ENCODE measurements at places on chromosomes 12 and 14. TPM values are rescaled to one million over a fixed set of nuclear protein-coding genes. Genes with fewer than 3 reads are reported as not detected.

- peak within 1 kb of the TSS; percentile 52 for H3K4me3 ChIP-seq
- peak; percentile 94 for DNase-seq
- H3K4me1 ChIP-seq = no peaks in the 10 kb centered on the region
- H3K36me3 ChIP-seq = no peaks in the 10 kb centered on the region
- H3K27ac ChIP-seq = peak within 1 kb of the TSS; percentile 99
These were observed at the start of gene ERBB3 for GRCh38 chr12:56079723-56080555. Gene ERBB3 (plus strand): TSS chr12:56080165. CDS start chr12:56080301, 136 bp downstream.

GRCh38 chr12:113439606-113440030 is 17.4 kb downstream of the SDSL start:
- H3K27me3 ChIP-seq = peaks cover 8% of the 10 kb centered on the region
- no peak overlapping the region for H3K27ac ChIP-seq
- H3K4me1 ChIP-seq = peaks cover 4% of the 10 kb centered on the region
- no peak overlapping the region for H3K4me3 ChIP-seq
- no peaks in the 10 kb centered on the region for H3K36me3 ChIP-seq

GRCh38 chr14:51515611-51516010 is 136.1 kb upstream of the FRMD6 start:
- H3K27me3 ChIP-seq = no peaks in the 10 kb centered on the region
- no peaks in the 10 kb centered on the region for H3K4me1 ChIP-seq
- no peak for DNase-seq
- no peak overlapping the region for H3K4me3 ChIP-seq
- no peak overlapping the region for H3K27ac ChIP-seq

- peak; percentile 72 for DNase-seq
- H3K27me3 ChIP-seq = no peaks in the 10 kb centered on the region
- no peak overlapping the region for H3K4me3 ChIP-seq
- H3K36me3 ChIP-seq = no peaks in the 10 kb centered on the region
- peaks cover 26% of the 10 kb centered on the region for H3K4me1 ChIP-seq
These were observed 116.5 kb downstream of the RFLNA start for GRCh38 chr12:124411281-124411878.

- no peaks in the 10 kb centered on the region for H3K27me3 ChIP-seq
- DNase-seq = no peak
- no peak overlapping the region for H3K27ac ChIP-seq
These were observed 166.2 kb downstream of the PTPRO start for GRCh38 chr12:15488481-15488880.

DNA sequence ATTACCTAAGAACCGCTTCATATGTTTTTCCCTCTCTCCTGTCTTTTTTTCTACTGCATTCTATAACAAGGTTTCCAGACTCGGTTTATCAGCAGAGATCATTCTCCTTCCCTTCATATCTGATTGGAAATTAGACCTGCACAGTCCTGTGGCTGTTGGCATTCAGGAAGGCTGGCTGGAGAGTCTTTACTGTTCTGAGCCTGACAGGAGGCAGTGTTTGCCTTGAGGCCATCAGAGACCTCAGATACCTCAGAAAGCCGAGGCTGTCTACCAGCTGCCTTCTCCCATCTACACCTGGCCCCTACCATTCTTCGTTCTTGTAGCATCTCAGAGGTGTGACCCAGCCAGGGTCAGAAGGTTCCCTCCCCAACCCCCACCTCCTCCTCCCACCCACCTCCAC is 182.0 kb downstream of the CAND1 start:
- no peaks in the 10 kb centered on the region for H3K4me1 ChIP-seq
- H3K36me3 ChIP-seq = no peaks in the 10 kb centered on the region
- no peak for DNase-seq
- no peaks in the 10 kb centered on the region for H3K27me3 ChIP-seq
- no peak overlapping the region for H3K4me3 ChIP-seq

The SLC25A21 gene
- 1.6 TPM for total RNA-seq

- no peak overlapping the region for H3K27ac ChIP-seq
- no peak for DNase-seq
These were observed 274.5 kb upstream of the DIO2 start for GRCh38 chr14:80485764-80486163.

The SOX5 gene
- total RNA-seq = 26.4 TPM

- no peak overlapping the region for H3K4me3 ChIP-seq
- H3K27ac ChIP-seq = no peak overlapping the region
- DNase-seq = no peak
- no peaks in the 10 kb centered on the region for H3K36me3 ChIP-seq
- H3K4me1 ChIP-seq = no peaks in the 10 kb centered on the region
- H3K27me3 ChIP-seq = no peaks in the 10 kb centered on the region
These were observed 8.1 kb downstream of the PRPF40B start for GRCh38 chr12:49631336-49631907.

DNA sequence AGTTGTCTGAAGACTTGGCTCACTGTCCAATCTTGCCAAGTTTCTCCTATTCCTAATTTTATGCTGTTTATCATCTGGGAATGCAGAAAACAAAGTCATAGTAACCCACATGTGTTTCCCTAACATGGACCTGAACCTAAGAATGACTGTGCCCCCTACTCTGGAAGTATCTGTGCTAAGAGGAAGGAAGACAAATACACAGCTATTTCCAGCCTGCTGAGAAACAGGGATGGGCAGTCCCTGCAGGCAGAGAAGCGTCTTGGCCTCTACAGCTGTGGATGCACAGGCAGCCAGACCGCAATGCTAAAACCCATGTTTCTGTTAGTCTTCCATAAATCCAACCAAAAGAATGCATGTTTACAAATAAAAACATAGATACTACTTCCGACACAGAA is 56.2 kb downstream of the DUSP16 start:
- H3K27ac ChIP-seq = peak overlapping the region; percentile 82
- H3K27me3 ChIP-seq = no peaks in the 10 kb centered on the region
- H3K4me3 ChIP-seq = peak overlapping the region; percentile 1
- peaks cover 33% of the 10 kb centered on the region for H3K4me1 ChIP-seq
- H3K36me3 ChIP-seq = no peaks in the 10 kb centered on the region

The STYK1 gene
- 0.48 TPM for total RNA-seq

DNA sequence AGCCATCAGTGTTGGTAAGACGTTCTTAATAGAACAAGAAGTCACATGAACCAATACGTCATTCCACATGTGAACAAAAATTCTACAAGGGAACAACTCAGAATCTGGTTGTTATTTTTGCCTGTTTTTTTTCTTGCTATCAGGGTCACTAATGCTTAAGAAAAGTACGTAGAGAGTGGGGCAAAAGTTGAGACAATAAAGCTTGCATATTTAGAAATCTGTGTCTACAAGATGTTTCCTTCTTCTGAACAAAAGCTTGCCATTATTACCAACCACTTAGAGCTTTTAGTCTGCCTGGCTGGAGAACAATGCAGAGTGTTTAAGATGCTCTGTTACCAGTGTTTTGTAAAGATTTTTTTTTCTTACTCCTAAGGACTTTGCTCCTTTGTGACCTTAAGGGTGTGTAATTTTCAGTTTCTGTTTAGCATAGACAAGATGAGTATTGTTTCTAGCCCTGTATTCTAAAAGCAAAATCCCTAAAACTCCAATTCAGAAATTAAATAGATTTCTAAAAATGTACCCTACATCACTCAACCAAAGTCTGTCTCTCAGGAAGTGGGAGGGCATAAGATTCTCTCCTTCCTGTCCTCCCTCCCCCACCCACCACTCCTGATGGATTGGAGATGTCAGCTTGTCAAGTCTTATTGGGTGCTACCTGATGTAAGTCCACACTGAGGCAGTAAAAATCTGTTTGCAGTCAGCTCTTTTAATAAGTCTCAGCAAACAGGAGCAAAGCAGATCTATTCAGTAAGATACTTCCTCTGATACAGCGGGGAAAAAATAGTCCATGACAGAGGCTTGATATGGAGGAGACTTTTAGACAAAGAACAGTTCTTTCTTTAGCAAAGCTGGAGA is 267.6 kb downstream of the GRIN2B start:
- peak; percentile 64 for DNase-seq
- peaks cover 6% of the 10 kb centered on the region for H3K27me3 ChIP-seq
- peak overlapping the region; percentile 49 for H3K27ac ChIP-seq
- H3K4me1 ChIP-seq = no peaks in the 10 kb centered on the region

GRCh38 chr12:129885287-129885686 is 18.5 kb downstream of the TMEM132D start:
- H3K4me1 ChIP-seq = no peaks in the 10 kb centered on the region
- H3K27ac ChIP-seq = no peak overlapping the region
- no peaks in the 10 kb centered on the region for H3K27me3 ChIP-seq
- H3K4me3 ChIP-seq = no peak overlapping the region
- no peak for DNase-seq

- DNase-seq = peak; percentile 19
- H3K4me1 ChIP-seq = no peaks in the 10 kb centered on the region
- H3K27me3 ChIP-seq = no peaks in the 10 kb centered on the region
- no peak overlapping the region for H3K27ac ChIP-seq
These were observed 38.2 kb upstream of the ARHGAP5 start for GRCh38 chr14:32038876-32039275.

DNA sequence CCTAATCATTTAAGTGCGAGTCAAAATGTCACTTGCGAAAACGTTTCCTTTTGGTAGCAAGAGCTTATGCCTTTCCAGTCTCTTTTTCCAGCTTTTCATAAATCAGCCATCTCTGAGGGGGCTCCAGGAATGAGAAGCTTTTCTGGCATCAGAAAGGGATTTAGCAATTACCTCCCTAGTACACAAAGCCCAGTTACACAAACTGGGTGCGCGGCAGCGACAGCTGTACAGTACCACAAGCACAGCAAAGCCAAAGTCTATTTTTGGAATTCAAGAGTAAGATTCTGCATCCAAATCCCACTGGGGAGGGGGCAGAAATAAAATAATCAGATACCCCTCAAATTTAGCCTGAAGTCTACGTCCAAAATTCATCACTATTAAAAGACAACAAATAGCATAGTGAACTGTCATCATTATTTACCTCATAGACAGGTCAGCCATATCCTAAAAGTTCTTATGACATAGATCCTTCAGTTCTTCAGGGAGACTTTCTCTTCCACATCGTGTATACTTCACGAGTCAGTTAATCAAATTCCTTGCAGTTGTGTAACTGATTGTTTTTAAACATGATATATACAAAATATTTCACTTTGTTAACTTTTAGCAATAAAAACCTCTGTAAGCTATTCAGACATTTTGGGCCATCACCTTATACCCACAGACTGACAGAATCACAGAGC is 150.8 kb downstream of the TTC7B start:
- H3K4me3 ChIP-seq = no peak overlapping the region
- no peak for DNase-seq
- H3K36me3 ChIP-seq = no peaks in the 10 kb centered on the region

The LUM gene
- 2,030 TPM for total RNA-seq

GRCh38 chr14:98651037-98651436 is 621.0 kb downstream of the BCL11B start:
- H3K27ac ChIP-seq = no peak overlapping the region
- H3K36me3 ChIP-seq = no peaks in the 10 kb centered on the region
- H3K4me3 ChIP-seq = no peak overlapping the region
- H3K4me1 ChIP-seq = no peaks in the 10 kb centered on the region
- no peak for DNase-seq
- H3K27me3 ChIP-seq = no peaks in the 10 kb centered on the region

The AICDA gene
- 0.12 TPM for total RNA-seq

The SAMD15 gene
- total RNA-seq = 1.2 TPM

The OR6C68 gene
- total RNA-seq = not detected

DNA sequence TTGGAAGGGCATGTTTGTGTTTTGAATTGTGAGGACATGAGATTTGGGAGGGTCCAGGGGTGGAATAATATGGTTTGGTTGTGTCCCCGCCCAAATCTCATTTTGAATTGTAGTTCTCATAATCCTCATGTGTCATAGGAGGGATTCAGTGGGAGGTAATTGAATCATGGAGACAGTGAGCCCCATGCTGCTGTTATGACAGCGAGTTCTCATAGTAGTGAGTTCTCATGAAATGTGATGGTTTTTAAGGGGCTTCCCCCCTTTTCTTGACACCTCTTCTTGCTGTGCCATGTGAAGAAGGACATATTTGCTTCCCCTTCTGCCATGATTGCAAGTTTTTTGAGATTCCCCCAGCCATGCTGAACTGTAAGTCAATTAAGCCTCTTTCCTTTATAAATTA is 260.0 kb downstream of the DUSP6 start:
- no peaks in the 10 kb centered on the region for H3K27me3 ChIP-seq
- H3K4me3 ChIP-seq = no peak overlapping the region
- DNase-seq = no peak
- H3K4me1 ChIP-seq = no peaks in the 10 kb centered on the region

Measured in hepatocyte (in vitro differentiated cells).